ENCODE measurements at places on chromosomes 6 and 20.

GRCh38 chr6:168031411-168031971 lies 34.0 kb downstream of the KIF25 start:
- no peak for DNase-seq

DNA sequence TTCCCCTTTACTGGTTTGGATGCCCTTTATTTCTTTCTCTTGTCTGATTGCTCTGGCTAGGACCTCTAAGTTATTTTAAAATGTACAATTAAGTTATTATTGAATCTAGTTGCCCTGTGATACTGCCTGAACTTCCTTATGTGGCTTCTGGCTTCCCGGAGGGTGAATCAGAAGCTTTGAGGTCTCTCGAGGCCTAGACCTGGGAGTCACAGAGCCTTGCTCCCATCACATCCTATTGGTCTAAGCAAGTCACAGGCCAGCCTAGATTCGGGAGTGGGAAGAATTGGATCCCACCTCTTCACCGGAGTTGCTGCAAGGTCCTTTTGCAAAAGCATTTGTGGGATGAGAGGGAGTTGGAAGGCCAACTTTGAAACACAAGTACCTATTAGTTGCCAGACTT lies 15.2 kb downstream of the BCAS4 start:
- DNase-seq, result no peak

DNA sequence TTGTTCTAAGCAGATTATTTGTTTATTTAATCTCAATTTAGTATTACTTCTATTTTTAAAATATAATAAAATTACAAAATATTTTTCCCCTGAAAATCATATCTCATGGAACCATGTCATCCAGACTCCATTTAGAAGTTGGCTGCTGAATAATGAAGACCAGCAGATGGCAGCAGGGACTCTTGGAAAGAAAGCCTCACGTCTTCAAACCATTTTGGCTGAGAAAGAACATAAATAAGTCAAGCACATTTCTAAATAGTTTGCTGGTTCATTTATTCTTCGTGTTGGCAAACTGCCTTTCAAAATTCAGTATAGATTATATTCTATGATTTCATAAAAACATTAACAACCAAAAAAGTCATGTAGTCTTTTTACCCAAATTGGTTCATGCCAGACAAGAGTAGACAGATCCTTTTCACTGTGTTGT lies 71.7 kb downstream of the RCAN2 start:
- DNase-seq, result no peak

- DNase-seq, result no peak
Observed at GRCh38 chr6:23659125-23659524, 466.9 kb upstream of the NRSN1 start.

DNA sequence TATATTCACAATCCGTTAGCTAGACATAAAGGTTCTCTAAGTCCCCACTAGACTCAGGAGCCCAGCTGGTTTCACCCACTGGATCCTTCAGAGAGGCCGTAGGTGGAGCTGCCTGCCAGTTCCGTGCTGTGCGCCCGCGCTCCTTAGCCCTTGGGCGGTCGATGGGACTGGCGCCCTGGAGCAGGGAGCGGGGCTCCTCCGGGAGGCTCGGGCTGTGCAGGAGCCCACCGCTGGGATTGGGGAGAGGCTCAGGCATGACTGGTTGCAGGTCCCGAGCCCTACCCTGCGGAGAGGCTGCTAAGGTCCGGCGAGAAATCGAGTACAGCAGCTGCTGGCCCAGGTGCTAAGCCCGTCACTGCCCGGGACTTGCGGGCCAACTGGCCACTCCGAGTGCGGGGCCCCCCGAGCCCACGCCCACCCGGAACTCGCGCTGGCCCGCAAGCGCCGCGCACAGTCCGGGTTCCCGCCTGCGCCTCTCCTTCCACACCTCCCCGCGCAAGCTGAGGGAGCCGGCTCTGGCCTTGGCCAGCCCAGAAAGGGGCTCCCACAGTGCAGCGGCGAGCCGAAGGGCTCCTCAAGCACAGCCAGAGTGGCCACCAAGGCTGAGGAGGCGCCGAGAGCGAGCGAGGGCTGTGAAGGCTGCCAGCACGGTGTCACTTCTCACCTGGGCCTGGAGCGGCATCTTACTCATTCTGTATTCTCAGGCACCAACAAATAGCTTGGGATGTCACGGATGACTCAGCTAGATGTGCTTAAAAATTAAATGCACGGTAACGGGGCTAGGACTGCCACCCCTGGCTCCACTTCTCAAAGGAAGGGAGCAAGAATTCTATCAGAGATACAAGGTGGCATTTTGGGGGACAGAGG lies 44.1 kb downstream of the IRF4 start:
- no peak for DNase-seq

DNA sequence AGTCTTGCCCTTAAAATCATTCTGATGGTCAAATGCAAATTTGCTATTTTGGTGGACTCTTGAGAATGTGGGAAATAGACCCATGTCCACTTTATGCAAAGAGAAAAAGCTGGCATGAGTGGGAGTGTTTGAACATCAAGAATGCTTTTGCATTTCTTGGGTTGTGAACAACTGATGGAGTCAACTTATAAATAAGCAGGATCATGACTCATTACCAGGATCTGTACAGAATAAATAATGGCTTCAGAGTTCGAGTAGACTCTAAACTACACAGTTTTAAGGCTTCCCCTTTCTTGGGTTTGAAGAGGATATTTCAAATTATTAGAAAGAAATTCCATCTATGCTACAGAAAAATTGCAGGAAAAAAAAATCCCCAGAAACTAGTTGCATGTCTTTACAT lies 195.5 kb downstream of the EYA4 start:
- no peak for DNase-seq

- no peak for DNase-seq
Observed at GRCh38 chr6:11120271-11121005, 8.9 kb upstream of the ERVFRD-1 start.

DNA sequence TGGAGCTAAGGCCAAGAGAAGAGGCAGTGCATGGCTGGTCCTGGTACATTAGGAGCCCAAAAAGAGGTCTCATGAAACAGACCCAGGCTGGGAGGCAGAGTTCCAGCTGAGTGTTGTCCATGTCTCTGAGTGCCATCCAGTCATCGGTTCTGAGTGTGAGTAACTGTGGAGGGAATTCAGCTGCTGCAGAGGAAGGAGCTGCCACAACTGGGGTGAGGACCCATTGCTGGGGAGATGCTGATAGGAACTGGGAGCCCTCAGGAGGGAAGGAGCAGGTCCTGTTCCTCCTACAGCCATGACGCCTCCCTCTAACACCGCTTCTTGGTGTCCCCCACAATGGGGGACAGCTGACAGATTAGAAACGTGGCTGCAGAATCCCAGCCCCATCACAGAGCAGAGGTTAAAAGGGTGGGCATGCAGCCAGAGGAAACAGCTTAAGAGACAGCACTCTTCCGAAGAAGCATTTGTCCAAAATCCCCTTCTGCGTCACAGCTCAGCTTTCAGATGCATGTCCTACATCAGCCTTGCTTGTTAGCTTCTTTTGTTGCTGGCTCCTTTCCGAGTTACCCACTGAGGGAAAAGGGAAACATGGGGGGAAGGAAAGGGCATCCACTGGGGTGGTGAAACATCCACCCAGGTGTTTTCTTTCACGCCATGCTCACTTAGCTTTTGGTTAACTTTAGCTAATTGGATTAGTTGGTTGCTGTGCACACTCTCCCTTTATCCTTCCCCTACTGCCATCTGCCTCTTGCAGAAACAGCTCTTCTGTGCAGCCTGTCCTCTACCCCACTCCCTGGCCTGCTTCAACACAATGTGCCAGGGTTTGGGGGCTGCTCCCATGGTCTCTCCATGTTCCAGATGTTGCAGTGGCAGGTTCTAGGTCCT lies 239.2 kb downstream of the SYNDIG1 start:
- no peak for DNase-seq

GRCh38 chr6:43903739-43904290 lies 133.8 kb downstream of the VEGFA start:
- DNase-seq, result no peak

DNA sequence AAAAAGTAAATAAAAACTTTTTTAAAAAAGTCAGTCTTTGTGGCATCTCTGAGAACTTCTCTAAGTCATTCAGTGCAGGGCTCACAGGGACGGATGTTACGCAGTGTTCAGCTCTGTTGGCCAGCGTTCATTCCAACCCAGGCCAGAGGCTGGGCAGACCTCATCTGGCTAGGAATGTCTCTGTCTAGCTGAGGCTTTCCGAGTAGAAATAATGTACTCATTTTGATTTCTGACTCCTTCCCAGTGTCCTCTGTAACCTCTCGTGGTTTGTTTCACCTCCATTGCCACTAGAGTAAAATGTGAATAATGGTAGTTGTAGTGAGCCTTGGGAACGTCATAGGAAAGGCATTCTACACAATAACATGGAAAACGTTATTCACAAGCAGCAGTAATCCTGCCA lies 135.1 kb downstream of the TMEM242 start:
- DNase-seq, result no peak
